ENCODE measurements at places on chromosomes 2 and 18. TPM values are rescaled to one million over a fixed set of nuclear protein-coding genes. Genes with fewer than 3 reads are reported as not detected.

DNA sequence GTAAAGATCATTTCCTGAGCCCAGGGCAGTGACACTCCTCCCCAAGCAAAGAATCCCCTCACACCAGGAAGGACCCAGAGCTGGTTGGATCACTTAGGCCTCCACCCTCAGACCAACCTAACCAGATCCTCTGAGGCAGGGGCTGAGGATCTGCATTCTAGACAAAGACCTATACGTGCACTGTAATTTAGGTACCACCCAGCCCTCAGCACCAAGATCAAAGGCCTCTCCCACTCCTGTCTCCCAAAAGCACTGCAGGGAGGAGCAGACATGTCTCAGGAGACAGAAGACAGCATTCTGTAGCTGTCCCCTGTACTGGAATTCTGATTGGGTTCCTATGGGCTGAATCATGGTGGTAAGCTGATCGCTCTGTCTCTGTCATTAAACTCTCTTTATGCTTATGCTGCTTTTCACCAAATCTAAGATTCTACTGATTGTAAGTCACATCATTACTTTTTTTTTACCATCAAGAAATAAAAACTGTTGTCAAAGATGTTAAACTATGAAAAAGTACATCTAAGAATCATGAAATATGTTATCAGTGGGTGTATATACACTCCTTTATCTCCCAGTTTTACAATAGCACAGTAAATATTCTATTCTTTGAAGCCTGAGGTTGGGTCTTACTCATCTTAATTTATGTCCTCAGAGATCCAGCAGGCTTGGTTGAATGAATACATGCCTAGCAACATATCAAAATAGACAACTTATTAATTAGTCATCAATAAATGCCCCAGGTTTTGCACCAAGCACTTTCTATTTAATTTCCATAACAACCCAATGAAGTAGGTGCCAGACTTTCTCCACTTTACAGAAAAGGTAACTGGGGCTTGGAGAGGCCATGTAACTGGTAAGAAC is 28.3 kb downstream of the MCFD2 start:
- no peak overlapping the region for H3K4me3 ChIP-seq
- H3K4me1 ChIP-seq = peaks cover 6% of the 10 kb centered on the region
- H3K27ac ChIP-seq = no peak overlapping the region
- H3K27me3 ChIP-seq = no peaks in the 10 kb centered on the region
- H3K36me3 ChIP-seq = no peaks in the 10 kb centered on the region

GRCh38 chr2:239606741-239607516 is 206.1 kb upstream of the HDAC4 start:
- no peaks in the 10 kb centered on the region for H3K36me3 ChIP-seq
- no peak for DNase-seq
- H3K4me3 ChIP-seq = no peak overlapping the region
- no peaks in the 10 kb centered on the region for H3K27me3 ChIP-seq
- H3K27ac ChIP-seq = no peak overlapping the region
- H3K4me1 ChIP-seq = peaks cover 24% of the 10 kb centered on the region

- peaks cover 18% of the 10 kb centered on the region for H3K4me1 ChIP-seq
- no peak overlapping the region for H3K27ac ChIP-seq
- DNase-seq = no peak
- no peak overlapping the region for H3K4me3 ChIP-seq
- peaks cover 8% of the 10 kb centered on the region for H3K27me3 ChIP-seq
Observed at GRCh38 chr2:109402980-109403840, 210.6 kb downstream of the SEPTIN10 start.

GRCh38 chr2:161237392-161238264 is 70.6 kb upstream of the PSMD14 start:
- peaks cover 10% of the 10 kb centered on the region for H3K27me3 ChIP-seq
- DNase-seq = no peak
- H3K36me3 ChIP-seq = no peaks in the 10 kb centered on the region

The CHRND gene
- total RNA-seq = 5.8 TPM

DNA sequence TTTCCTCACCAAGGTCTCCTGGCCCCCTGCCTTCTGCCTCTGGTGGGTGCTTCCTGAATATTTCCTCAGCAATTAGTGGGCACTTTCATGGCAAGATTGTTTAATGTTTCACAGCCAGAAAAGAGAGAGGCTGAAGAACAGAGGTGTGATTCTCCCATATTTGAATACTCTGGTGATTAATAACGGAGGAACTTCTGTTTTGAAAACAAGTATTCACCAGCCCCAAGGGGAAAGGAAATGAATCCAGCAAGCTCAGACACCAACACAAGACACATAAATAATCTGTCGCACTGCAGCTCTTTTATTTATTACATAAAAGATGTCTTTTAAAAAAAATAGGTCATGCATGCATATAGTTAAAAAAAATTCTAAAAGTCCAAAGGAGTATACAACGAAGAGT is 57.7 kb downstream of the MRPL35 start:
- no peak overlapping the region for H3K4me3 ChIP-seq
- DNase-seq = no peak
- H3K27ac ChIP-seq = peak overlapping the region; percentile 68
- no peaks in the 10 kb centered on the region for H3K36me3 ChIP-seq
- peaks cover 4% of the 10 kb centered on the region for H3K4me1 ChIP-seq
- no peaks in the 10 kb centered on the region for H3K27me3 ChIP-seq

- DNase-seq = no peak
- peaks cover 19% of the 10 kb centered on the region for H3K4me1 ChIP-seq
- peaks cover 13% of the 10 kb centered on the region for H3K36me3 ChIP-seq
- H3K27me3 ChIP-seq = no peaks in the 10 kb centered on the region
- H3K4me3 ChIP-seq = no peak overlapping the region
Observed at GRCh38 chr18:12517142-12517825, 109.6 kb downstream of the PRELID3A start.

DNA sequence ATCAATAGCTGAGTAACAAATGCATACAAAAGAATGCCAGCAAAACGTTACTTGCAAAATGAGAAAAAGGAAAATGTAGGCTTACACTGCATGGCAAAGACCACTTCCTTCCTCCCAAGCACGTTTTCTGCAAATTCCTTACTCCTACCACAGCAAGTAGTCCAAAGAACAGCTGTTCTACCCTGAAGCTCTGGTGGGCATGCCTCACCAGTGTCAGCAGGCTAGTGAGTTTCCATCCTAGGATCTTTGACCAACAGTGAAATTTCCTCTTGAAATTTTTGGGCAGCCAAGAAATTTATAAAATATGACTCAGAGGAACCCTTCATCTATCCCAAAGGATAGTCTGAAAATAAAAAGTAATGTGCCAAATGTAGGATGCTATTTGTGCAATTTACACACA is 123.9 kb downstream of the ZNF532 start:
- no peak overlapping the region for H3K4me3 ChIP-seq
- peaks cover 26% of the 10 kb centered on the region for H3K36me3 ChIP-seq
- H3K27ac ChIP-seq = no peak overlapping the region
- no peaks in the 10 kb centered on the region for H3K27me3 ChIP-seq
- peaks cover 3% of the 10 kb centered on the region for H3K4me1 ChIP-seq

The RNF144A gene
- 49.6 TPM for total RNA-seq

DNA sequence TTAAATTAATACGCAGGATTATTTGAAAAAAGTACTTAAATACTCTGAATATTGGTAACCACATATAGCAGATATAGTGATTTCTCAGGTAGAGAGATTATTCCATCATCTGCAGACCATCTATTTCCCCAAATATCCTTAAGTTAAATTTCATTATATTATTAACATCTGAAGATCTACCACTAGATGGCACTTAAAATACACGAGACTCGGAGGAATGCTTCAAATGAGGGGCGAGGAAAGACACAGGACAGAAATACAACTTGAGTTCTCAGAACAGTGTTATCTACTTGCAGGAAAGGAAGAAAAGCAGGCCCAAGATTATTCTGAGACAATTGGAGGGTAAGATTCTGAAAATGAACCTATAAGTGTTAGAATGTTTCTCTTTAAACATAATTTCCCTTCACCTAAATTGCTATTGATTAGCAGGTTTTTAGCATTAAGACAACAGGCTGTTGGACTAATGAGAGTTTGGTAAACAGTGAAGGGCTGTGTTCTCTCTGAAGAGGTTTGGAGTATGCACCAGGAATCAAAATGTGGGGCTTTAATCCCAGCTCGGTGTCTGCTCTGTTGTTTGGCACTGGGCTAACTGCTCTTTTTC is 76.9 kb upstream of the GCFC2 start:
- H3K4me1 ChIP-seq = peaks cover 21% of the 10 kb centered on the region
- H3K27me3 ChIP-seq = no peaks in the 10 kb centered on the region
- H3K27ac ChIP-seq = peak overlapping the region; percentile 66
- peak; percentile 3 for DNase-seq
- no peaks in the 10 kb centered on the region for H3K36me3 ChIP-seq

GRCh38 chr18:48859311-48860268 is 91.2 kb downstream of the SMAD7 start:
- peak overlapping the region; percentile 84 for H3K4me3 ChIP-seq
- H3K27me3 ChIP-seq = no peaks in the 10 kb centered on the region
- peaks cover 3% of the 10 kb centered on the region for H3K36me3 ChIP-seq
- DNase-seq = peak; percentile 73

Measured in neural crest cell (in vitro differentiated cells).